Right renal cortex interstitium (tissue), 3 donors: ENCODE measurements at places on chromosomes 7 and 10.

DNA sequence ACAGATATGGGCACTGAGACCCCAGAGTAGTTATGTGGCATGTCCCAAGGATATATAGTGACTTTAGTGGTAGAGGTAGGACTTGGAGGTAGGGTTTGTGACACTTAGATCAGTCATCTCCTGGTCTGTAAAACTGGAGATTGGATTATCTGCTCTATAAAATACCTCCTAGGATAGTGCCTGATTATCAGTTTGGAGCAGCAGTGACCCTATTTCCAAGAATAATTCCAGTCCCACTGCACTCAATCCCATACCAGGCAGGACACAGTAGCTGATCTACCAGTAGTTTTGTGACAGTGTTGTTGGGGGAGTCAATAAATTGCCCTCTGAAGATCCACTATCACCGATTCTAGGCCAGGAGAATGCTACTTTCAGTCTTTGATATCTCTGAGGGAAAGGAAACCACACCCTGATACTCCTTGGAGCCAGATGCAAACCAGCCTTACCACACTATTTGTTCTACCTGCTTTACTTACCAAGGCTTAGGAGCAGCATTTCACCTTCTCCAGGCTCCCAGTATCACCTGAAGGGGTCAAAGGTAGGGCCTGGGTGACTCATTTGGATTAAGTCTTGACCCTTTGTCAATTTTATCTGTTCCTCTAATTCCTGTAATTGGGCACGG is 30.6 kb downstream of the KMT2E start:
- DNase-seq: no peak

DNA sequence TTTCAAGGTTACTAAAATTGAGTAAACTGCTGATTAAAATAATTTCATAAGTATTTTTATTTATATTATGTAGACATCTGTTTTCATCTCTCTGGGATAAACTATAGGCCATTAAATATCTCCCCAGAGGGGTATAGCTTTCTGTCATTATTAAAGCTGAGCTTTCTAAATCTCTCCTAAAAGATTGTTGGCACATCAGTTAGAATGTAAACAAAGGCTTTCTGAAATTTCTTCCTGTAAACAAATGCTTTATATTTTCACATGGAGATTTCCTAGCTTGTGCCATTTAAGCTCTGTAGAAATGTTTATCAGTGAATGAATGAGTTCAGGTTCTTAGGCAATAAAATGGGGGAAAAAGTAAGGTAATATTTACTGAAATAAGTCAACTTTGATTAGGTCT is 35.7 kb downstream of the PPP1R9A start:
- no peak for DNase-seq

DNA sequence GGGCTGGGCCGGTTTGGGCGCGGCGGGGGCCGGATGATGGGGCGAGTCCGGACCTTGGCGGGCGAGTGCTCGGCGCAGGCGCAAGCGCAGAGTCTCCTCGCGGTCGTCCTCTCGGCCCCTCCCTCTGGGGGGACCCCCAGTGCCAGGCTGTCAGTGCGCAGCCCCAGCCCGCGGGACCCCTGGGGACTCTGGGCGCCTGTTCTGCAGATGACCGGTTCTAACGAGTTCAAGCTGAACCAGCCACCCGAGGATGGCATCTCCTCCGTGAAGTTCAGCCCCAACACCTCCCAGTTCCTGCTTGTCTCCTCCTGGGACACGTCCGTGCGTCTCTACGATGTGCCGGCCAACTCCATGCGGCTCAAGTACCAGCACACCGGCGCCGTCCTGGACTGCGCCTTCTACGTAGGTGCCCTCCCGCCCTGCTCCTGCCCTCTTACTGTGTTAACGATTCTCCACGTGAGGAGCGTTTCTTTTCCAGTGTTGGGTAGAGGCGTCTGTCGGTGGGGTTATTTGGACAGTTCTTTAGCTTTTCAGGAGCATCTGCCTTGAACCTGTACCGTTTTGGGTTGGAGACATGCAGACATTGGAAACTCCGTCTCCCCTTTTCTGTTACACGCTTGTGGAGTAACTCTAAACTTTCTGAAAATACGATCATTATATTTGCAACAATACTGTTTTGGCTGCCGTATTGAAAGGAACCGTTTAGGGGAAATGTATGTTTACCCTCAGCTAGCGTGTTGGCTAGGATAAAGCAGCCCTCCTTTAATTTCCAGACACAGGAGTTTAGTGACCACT is 706 bp downstream of the BUB3 start:
- DNase-seq: no peak

DNA sequence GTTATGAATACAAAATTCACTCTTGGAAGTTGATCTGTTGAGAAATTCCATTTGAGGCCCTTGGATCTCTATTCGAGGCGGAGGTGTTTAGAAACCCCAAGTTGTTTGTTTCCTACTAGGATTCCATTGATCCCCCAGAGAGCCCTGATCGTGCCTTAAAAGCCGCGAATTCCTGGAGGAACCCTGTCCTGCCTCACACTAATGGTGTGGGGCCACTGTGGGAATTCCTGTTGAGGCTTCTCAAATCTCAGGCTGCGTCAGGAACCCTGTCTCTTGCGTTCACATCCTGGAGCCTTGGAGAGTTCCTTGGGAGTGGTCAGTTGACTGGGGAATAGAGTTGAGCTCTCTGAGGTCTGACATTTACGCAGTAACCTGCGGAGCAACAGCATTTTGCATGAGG is 1.2 kb downstream of the CFAP69 start:
- no peak for DNase-seq

- DNase-seq: no peak
Observed at GRCh38 chr7:98395481-98395880, 5.4 kb downstream of the BAIAP2L1 start.

DNA sequence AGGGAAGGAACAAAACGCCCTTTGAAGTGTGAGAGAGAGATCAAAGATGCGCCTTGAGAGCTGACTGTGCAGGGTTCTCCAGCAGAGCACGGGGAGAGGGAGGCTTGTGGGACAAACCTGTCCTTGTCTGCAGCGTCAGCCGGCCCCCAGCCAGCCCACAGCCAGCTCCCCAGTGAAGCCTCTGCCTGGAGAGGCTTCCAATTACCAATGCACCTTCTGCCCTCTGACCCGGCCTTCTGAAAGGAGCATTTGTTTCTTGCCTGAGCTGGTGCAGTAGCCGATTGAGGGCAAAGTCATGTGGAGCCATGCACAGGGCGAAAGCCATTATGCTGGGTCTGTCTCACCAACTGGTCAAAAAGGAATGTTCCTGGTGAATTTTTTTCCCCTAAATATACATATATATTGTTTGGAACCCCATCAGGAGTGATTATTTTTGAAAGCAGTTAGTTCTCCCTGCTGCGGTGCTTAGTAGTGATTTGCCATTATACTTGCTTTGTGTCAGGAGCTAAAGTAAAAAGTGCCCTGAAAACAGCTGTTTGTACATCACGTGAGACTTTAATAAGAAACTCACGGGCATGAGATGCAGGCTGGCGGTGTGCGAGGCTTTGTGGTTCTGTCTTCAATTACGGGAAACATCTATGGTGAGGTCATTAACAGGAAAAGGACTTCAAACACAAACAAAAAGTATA is 268.6 kb downstream of the KLF6 start:
- DNase-seq: no peak

GRCh38 chr7:33958104-33958503 is 52.8 kb downstream of the BMPER start:
- DNase-seq: no peak

DNA sequence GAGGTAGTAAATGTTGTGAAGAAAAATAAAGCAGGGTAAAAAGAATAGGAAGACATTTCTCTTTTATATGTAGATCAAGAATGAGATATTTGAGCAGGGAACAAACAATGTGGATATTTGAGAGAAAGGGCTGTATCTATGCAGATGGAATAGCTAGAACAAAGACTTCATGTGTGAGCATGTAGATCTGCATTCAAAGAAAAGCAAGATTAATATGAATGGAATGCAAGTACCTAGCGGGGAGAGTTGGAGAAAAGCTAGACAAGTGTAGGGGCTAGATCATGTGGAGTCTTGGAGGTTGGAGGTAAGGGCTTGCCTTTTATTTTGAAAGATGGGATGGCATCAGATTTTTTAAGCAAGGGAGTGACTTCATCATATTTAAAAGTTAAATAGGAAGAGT is 27.1 kb downstream of the SHOC2 start:
- DNase-seq: no peak

DNA sequence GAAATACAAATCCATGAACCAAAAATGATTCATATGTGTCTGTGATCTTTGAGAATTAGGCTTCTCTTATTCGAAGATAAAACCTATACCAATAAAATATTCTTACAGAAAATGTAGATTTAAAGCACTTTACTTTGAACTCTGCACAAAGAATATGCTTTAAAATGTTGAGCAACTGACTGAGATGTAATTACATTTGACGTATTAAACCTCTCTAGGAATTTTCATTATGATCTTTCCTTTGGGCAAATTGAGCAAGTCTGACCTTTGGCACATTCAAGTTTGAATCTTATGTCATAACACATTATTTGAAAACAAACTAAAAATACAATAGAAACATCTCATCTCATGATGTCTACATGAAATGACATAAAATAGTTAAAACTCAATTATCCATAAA is 69.2 kb upstream of the AHR start:
- no peak for DNase-seq

DNA sequence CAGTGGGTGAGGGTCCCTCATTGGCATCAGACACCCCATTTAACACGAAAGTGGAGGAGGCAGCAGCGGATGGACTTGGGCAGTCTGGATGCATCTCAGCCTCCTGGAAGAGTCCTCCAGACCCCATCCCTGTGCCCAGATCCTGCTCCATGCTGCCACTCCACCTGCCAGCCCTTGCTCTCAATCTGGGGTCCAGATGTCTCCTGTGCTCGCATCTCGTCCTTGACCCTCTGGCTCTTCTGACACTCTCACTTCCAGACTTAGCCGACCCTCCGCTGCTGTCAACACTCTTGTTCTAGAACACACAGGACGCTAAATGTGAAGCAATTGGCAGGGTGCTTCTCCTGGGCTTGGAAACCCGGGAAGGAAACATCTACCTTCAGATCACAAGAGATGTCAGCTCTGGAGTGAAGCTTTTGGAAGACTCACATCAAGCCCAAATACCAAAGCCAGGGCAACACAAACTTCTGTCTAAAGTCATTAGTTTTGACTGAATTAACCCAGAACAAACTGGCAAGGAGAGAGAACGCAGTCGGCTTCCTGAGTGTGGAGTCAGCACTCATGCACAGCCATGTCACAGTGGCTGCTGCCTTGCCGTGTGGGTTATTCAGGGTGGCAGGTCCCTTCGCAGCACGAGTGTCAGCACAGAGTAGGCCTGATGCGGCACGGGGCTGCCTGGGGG is 379.1 kb downstream of the TCERG1L start:
- DNase-seq: no peak

DNA sequence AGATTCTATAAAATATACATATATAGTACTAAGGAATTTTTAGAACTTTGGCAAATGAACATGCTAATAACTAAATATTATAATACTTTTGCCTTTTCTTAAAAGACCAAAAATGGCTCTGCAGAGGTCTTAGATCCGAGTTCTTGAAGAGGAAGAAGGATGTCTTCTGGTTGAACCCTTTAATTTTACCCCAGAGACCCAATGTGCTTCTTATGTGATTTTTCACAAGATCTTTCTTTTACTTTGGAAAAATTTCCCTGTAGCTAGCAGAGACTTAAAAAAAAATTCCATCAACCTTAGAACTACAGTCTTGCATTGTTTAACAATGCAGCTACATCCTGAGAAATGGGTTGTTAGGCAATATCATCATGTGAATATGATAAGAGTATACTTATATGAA is 663.2 kb downstream of the PARD3 start:
- no peak for DNase-seq

DNA sequence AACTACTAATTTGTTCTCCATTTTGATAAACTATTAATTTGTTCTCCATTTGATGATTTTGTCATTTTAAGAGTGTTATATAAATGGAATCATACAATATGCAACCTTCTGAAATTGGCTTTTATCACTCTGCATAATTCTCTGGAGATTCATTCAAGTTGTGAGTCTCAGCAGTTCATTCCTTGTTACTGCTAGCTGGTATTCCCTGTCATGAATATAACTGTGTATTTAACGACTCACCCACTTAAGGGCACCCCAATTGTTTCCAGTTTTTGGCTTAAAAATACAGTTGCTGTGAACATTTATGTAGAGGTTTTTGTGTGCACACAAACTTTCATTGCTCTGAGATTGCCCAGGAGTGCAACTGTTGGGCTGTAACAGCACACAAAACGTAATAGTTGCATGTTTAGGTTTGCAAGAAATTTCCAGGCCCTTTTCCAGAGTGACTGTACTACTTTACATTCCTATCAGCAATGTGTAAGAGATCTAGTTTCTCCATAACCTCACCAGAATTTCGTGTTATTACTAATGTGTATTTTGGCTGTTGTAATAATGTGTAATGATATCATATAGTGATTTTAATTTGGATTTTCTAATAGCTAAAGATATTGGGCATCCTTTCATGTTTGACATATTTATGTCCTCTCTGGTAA is 153.2 kb upstream of the ADCY1 start:
- no peak for DNase-seq

DNA sequence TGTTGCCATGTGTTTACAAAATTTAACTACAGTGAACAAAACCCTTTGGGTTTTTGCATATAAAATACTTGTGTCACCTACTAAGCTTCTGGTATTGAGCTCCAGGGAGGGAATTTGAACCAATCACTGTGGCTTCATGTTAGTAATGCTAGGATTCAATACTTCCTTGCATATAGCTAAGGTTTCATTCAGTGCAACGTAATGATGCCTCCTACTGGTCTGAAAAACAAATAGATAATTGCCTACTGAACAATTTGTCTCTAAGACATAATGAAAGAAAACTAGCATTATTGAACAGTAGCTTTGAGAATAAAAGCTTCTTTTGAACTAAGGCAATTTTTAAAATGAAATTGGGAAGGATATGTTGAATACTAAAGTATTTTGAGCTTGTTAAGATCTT is 244.4 kb downstream of the ZWINT start:
- DNase-seq: no peak

- no peak for DNase-seq
Observed at GRCh38 chr10:18610517-18610916, 40.9 kb downstream of the NSUN6 start.

- DNase-seq: no peak
Observed at GRCh38 chr10:46094931-46095750, 49.1 kb upstream of the MSMB start.

- DNase-seq: no peak
Observed at GRCh38 chr10:13930120-13930519, 343.4 kb downstream of the PRPF18 start.

GRCh38 chr10:18767981-18768380 is 108.8 kb downstream of the ARL5B start:
- DNase-seq: no peak

GRCh38 chr7:151083071-151083823 is at the start of gene TMUB1:
Gene TMUB1, minus strand, starts transcription at chr7:151083493. Its CDS starts 930 bp downstream, at chr7:151082563.
- DNase-seq: no peak

DNA sequence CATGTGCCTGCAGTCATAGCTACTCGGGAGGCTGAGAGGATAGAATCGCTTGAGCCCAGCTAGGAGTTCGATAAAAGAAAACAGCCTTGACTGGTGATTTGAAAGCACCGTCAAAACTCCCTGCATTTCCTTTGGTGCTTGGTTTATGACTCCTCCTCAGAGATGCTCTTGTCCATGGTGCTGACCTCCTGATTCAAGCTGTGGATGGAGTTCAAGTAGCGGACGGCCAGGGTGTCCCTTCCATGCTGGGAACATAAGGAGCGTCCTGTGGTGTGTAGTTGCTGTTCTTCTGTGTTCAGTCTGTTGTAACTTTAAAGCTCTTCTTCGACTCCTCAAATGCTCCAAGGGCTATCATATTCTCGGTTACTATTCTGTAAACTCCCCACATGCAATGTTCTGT is 382.5 kb upstream of the KIAA1217 start:
- peak; percentile 68 for DNase-seq

- no peak for DNase-seq
Observed at GRCh38 chr7:101549734-101550133, 79.4 kb downstream of the MYL10 start.

GRCh38 chr10:91201213-91201996 is 19.1 kb upstream of the PCGF5 start:
- DNase-seq: no peak
